A673 (cell line): ENCODE measurements at places on chromosomes 1 and 21.

DNA sequence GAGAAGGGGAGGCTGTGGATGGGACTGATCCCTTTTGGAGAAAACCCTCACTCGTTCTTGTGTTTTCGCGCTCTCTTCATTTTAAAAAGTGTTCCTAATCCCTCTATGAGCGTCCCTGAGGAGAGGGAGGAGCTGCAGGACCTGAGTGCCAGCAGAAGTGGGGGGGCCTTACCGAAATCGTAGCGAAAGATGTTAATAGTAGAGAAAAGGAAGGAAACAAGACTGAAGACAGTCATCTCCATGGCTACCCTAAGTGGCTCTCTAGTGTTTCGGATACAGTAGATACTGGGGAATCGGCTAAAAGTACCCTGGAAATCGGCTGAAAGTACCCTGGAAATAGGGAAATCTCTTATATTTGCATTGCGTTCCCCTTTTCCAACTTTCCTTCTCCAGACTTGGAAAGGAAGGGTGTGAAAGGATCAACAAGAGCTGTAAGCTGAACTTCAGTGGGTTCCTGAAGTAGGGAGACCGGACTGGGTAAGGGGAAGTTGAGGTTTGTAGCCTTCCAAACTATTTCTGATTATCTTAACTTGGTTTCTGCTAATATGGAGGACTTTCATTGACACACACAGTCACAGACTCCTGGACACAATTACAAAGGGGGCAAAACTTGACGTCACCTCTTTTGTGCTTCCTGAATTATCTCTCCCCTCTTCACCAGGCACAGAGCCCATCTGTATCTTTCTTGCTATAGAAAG lies 486 bp upstream of the DSTYK start:
- no peak for DNase-seq
- no peaks in the 10 kb centered on the region for H3K27me3 ChIP-seq
- H3K4me1 ChIP-seq: peaks cover 5% of the 10 kb centered on the region
- peak overlapping the region; percentile 78 for H3K27ac ChIP-seq

DNA sequence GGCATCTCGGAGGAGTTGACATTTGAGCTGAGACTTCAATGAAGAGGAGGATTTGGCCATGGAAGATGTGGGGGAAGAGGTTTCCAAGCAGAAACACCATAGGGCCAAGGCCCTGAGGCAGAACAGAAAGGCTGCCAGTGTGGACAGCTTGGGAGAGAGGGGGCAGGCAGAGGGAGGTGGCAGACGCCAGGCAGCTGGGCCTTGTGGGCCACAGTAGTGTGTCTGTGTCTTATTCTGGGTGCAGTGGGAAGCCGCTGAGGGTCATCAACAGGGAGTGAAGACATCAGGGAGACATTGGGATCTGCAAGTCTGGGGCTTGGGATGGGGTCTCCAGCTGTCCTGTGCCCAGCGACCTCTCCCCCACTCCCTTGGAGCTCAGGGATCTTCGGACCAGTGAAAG lies 96.8 kb downstream of the LACTBL1 start:
- H3K4me3 ChIP-seq: no peak overlapping the region
- no peak overlapping the region for H3K27ac ChIP-seq
- DNase-seq: no peak
- H3K36me3 ChIP-seq: no peaks in the 10 kb centered on the region
- H3K4me1 ChIP-seq: no peaks in the 10 kb centered on the region

- H3K36me3 ChIP-seq: no peaks in the 10 kb centered on the region
- no peak overlapping the region for H3K4me3 ChIP-seq
- DNase-seq: no peak
- no peak overlapping the region for H3K27ac ChIP-seq
- no peaks in the 10 kb centered on the region for H3K4me1 ChIP-seq
Observed at GRCh38 chr1:157431751-157432150, 120.6 kb downstream of the FCRL5 start.

DNA sequence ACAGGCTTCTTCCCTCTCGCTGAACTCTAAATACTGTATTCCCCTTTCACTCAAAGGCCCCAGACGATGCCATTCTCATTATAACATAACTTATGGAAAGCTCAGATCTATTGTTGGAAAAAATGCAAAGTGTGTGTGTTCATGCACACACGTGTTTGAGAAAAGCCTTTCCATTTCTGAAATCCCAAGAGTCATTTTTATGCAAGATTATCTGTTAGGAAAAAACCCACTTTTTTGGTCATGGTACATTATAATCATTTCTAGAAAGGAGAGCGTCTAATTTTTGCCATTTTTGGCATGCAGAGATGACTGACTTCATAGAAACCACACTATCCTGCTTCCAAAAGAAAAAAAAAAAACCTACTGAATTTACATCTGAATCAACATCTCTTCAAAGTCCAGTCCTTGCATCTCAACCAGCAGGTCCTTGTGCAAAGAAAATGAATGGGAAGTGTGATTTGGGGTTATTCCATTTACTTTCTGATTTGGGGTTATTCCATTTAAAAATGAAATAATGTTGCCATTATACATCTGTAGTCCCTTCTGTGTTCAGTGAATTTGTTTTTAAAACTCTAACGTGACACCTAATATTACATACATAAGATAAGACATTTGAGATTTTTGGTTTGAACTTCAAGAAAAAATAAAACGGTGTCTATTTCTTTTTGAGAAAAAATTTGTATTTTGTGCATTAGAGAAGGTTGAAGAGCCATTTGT lies 150.3 kb downstream of the DHRS3 start:
- no peak for DNase-seq
- no peaks in the 10 kb centered on the region for H3K4me1 ChIP-seq
- H3K36me3 ChIP-seq: no peaks in the 10 kb centered on the region
